ENCODE measurements at places on chromosomes 4 and X.
A peak's percentile ranks its signal among the peaks of the same experiment; 100 is the strongest.

GRCh38 chr4:150789864-150790263 lies 207.9 kb downstream of the MAB21L2 start:
- DNase-seq: no peak

GRCh38 chrX:18034945-18035344 lies 173.8 kb upstream of the RAI2 start:
- DNase-seq: no peak

GRCh38 chr4:81069706-81070331 lies 39.3 kb downstream of the BMP3 start:
- peak; percentile 73 for DNase-seq

GRCh38 chr4:150090836-150091235 lies 12.6 kb downstream of the DCLK2 start:
- no peak for DNase-seq

DNA sequence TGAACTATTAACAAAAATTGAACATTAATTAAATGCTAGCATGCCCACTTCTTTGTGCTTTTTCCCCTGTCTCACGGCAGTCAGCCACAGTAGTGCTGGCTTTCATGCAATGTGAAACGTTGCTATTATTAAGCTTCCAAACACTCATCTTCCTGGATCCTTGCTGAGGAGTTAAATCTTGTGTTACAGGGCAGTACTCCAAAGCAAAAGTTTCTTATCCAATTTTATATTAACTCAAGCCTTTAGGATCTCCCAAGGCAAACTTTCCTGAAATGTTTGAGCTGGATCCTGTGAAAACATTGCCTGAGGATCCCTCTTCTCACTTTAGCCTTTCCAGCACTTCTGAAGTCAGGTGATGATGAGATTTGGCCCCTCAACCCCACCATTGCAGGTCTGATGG lies 1454.8 kb downstream of the FSTL5 start:
- DNase-seq: no peak

GRCh38 chrX:142089193-142089592 lies 115.9 kb downstream of the MAGEC2 start:
- DNase-seq: no peak

- no peak for DNase-seq
These were observed 91.9 kb downstream of the CHST7 start for GRCh38 chrX:46665232-46666152.

- no peak for DNase-seq
These were observed 37.0 kb upstream of the CWH43 start for GRCh38 chr4:48949086-48949485.

- no peak for DNase-seq
These were observed 598.0 kb upstream of the AADAT start for GRCh38 chr4:170687751-170688150.

DNA sequence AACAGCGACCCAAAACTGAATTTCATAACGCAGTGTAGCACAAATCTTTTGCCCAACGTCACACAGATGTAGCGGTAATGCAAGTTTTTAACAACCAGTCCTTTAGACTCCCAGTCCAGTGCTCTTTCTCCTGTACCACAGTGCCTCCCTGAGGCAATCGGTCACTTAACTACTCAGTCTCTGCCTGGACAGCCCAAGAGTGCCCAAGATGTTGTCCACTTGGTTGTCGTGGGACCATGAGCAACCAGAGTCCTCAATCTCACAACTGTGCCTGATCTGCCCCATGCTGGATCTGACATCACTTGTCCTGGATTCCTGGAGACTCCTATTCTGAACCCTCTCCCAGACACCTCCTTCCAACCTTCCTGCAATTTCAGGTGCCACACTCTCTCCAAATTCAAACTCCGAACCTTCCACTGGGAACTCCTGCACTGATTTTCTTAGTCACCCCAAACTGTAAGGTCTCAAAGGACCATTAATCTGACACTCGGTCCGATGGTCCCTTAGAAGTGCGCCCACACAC lies 702 bp downstream of the MMGT1 start:
- peak; percentile 22 for DNase-seq

- DNase-seq: no peak
These were observed 7.1 kb downstream of the NHSL2 start for GRCh38 chrX:71917621-71918343.

- DNase-seq: no peak
These were observed 2.7 kb upstream of the NKX3-2 start for GRCh38 chr4:13546941-13547484.

GRCh38 chr4:114649908-114650307 lies 51.3 kb downstream of the UGT8 start:
- DNase-seq: no peak

- DNase-seq: no peak
These were observed 189.8 kb upstream of the PPP1R2C start for GRCh38 chrX:42967681-42968300.

- no peak for DNase-seq
These were observed 1.5 kb upstream of the EDNRA start for GRCh38 chr4:147479376-147479775.

DNA sequence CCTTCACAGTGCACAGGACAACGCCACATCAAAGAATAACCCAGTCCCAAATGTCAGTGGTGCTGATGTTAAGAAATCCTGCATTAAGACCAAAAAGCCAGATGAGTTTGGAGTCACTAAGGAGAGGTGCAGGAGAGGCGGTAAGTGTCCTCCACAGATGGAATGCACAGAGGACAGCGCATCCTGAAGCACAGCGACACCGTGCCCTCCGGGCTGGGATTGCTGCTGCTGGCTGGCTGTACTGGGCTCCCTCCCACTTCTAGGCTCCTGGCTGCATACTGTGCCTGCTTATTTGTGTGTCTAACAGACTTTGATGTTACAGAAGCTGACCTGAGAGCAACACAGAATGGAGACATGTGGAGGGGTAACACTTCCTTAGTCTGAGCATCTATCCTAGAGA lies 325.6 kb upstream of the BOD1L1 start:
- DNase-seq: no peak

DNA sequence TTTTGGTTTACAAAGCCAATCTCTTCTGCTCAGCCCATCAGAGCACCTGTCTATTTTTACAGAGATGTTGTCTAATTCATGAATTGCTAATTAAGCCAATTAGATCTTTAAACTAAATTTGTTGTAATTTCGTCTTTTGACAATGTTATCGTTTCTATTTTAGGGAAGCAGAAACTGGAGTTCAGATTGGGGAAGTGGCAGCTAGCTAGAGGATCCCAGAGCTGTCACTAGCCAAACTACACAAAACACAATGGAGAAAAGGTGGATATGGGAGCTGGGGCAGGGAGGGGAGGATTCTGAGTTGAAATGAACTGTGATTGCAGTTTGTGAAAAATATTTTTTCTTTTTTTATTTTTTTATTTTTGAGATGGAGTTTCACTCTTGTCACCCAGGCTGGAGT lies 35.8 kb downstream of the CASP3 start:
- DNase-seq: no peak

GRCh38 chr4:180059216-180059881 lies 2183.9 kb upstream of the TENM3 start:
- DNase-seq: peak; percentile 49

GRCh38 chr4:124953061-124953460 lies 240.5 kb upstream of the ANKRD50 start:
- no peak for DNase-seq

DNA sequence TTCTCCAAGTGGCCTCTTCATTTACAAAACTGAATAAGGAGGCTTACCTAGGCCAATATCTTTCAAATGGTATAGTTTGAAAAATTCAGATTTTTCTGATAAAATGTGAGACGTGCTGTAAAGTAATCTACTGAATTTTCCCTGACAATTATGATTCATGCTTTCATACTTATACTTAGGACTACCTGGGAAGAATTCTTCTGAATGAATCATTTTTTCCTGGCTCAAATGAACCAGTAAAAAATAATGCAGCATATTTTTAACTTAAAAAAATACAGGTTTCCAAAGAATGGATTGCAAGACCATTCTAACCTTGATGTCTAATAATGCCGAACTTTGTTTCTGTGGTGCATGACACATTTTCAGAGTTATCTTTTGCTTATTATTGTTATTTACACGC lies 375.4 kb downstream of the ZNF674 start:
- no peak for DNase-seq

DNA sequence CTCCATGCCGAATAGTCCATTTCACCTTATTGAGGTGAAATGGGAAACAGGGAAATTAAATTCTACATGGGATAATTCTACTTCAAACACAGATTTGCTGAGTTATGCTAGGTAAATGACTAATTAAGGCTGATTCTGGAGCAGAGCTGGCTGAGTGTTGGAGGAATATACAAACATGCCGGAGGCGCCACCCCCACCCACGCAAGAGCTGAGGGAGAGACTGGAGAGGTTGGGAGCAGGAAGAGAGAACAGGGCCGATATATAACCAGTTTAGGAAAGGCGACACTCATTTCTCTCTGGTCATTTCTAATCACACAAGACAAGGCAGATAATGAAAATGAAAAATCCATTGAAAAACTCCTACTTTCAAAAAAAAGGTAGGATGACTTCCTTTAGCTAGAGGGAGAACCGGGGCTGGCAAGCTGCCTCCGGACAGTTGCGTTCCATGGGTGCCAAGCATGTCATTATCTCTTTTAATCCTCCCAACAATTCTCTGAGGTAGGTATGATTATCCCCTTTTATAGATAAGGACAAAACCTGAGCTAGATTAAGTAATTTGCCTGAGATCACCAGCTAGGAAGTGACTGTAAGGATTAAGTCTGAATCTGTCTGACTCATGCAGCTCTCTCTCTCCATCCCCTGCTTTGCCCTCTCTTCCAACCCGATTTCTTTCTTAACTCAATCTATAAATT lies 27.6 kb upstream of the CFAP299 start:
- DNase-seq: no peak

GRCh38 chr4:95049551-95050233 lies 291.9 kb downstream of the BMPR1B start:
- DNase-seq: peak; percentile 5

DNA sequence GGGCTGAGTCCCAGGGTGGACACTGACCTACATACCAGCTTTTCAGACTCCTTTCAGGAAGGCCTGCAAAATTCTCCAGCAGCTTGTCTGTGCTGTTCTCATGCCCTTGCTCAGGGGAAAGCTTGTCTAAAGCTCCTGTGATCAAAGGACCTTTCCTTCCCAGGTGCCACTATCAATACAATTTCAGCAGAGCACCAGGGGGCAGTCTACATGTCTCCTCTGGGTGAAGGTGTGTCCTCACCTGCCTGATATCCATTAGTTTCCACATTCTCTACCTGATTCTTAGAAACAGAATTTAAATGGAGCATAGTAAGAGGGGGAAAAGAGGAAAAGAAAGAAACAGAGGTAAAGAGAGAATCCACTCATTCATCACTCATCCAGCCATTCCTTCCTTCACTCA lies 114.2 kb downstream of the PPARGC1A start:
- DNase-seq: no peak

DNA sequence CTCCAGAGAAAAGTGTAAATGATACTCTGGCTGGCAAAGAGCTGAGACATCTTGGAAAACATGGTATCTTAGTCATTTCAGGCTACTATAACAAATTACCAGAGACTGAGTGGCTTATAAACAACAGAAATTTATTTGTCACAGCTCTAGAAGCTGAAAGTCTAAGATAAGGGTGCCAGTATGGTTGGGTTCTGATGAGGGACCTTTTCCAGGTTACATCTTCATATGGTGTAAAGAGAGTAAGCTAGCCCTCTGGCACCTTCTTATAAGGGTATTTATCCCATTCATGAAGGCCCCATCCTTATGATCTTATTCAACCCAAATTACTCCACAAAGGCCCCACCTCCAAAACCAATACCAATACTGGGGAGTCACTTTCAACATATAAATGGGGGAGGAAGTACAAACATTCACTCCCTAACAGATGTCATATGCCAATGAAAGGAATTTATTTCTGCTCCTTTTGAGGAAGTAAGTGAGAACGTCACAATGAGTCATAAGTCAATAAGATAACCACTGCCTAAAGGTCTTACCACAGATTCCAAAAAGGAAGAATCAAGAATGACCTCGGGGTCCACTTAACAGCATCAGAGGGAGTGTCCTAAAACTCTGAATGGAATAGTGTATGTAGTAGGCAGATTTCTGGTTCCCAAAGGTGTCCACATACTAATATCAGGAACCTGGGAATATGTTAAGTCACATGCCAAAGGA lies 246.6 kb downstream of the OPHN1 start:
- DNase-seq: no peak

- DNase-seq: no peak
These were observed 29.8 kb upstream of the RELL1 start for GRCh38 chr4:37715889-37716402.

GRCh38 chrX:53262918-53263394 lies 18.4 kb downstream of the IQSEC2 start:
- no peak for DNase-seq

GRCh38 chrX:131621650-131622049 lies 77.8 kb downstream of the OR13H1 start:
- no peak for DNase-seq

DNA sequence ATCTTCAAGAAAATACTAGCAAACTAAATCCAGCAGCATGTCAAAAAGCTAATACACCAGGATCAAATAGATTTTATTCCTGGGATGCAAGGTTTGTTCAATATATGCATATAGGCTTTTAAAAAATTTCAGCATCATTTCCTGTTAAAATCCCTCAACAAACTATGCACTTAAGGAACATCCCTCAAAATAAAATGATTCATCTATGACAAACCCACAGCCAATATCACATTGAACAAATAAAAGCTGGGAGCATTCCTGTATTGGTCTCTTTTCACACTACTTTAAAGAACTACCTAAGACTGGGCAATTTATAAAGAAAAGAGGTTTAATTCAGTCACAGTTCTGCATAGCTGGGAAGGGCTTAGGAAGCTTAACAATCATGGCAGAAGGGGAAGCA lies 726.7 kb downstream of the GRXCR1 start:
- no peak for DNase-seq

DNA sequence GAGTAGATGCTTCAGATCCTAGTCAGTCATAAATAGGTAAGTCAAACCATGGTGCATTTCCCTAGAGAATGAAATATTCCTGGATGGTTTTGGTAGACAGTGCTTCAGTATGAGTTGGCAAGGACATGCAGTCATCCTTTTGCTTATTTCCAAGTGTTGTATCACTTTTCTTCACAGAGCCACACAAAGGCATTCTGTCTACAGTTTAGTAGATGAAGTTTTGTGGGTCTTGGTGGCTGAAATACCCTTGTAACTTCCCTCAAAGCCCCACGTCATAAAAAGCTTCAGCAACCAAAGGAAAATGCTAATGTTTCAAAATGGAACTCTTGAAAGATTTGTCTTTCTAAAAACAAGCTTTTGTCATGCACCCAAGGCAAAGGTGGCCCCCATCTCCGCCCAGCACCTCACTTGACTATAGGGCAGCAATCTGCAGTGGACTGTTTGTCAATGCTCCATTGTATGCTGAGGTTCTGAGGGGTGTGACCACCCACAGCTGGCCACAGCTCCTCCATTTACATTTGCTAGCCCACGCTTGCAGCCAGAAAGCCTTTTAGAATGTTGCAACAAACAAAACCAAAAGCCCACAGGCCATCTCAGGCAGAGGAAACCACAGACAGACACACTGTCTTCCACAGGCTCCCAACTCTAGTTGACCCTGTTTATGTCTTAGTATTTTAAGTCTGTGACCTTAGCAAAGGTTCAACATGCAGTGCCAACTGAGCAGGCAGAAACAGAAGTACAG lies 87.1 kb upstream of the FAM9C start:
- DNase-seq: no peak

- DNase-seq: no peak
These were observed 52.8 kb downstream of the REPS2 start for GRCh38 chrX:16999275-16999674.

- no peak for DNase-seq
These were observed 47.5 kb upstream of the RAP2C start for GRCh38 chrX:132266583-132267355.

Measured in adrenal gland (tissue), 19 donors.